ENCODE measurements at places on chromosomes 6 and 20.
A peak's percentile ranks its signal among the peaks of the same experiment; 100 is the strongest.

- DNase-seq, result no peak
Observed at GRCh38 chr20:63319164-63320040, 26.4 kb downstream of the COL20A1 start.

DNA sequence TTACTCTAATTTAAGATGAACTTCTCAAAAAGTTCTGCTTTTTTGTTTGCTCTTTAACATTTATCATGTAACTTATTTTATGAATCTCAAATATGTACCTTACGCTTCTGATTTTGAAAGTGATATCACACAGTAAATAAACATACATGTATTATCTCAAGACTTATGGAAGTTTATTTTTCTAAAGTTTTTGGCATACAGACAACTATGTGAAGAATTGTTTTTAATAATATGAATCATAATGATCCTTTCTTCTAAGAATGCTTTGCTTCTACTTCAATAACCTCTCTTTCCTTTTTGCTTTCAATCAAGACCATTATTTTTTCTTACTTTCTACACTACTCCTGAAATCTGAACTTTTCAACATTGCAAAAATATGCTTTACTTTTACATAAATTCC lies 816.4 kb downstream of the EYS start:
- DNase-seq, result no peak

DNA sequence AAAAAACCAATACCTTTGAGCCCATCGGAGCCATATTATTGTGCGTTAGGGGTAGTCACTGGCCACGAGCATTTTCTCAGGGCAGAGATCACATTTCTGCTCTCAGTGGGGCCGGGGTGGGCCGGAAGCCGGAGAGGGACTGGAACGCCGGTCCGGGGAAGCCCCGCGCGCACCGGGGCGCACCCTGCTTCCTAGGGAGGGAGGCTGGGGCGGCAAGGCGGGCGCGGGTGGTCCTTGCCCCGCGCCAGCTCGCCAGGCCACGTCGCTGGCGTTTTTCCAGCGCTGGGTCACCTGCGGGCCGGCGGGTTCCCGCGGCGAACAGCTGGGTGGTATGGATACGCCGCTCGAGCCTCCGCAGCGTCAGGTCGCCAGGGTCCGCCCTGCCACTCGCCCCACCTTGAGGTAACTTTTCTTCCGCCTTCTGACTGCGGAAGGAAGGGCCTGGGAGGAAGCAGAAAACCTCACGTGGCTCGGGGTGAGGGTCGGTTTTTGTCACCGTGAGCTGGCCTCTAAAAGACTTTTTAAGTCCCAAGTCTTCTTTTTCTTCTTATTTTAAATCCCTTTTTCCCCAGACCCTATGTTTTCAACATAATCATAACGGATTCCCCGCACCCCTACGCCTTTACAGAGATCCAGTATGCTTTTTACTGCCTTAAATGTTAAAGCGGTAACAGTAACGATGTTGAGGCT lies 2.7 kb upstream of the EEF1A1 start:
- DNase-seq, result no peak

GRCh38 chr6:70686548-70687133 lies 19.0 kb downstream of the SMAP1 start:
- DNase-seq, result peak; percentile 63

GRCh38 chr6:142819603-142820337 lies 125.2 kb downstream of the HIVEP2 start:
- DNase-seq, result no peak

- no peak for DNase-seq
Observed at GRCh38 chr6:131640100-131640499, 3.0 kb downstream of the ENPP3 start.

Data from NCI-H1417 (cell line).